ENCODE measurements at places on chromosomes 7 and 10. TPM values are rescaled to one million over a fixed set of nuclear protein-coding genes. Genes with fewer than 3 reads are reported as not detected.

Gene UPP1
- total RNA-seq = 38.4 TPM

Gene SPDYE2
- not detected for total RNA-seq

Gene STAG3
- total RNA-seq = 0.16 TPM

Gene SLC26A5
- total RNA-seq = not detected

Gene GPER1
- total RNA-seq = 1.4 TPM

Gene VPS37D
- 5.8 TPM for total RNA-seq

Gene DLD
- total RNA-seq = 29.5 TPM

Gene DENND10
- 46.8 TPM for total RNA-seq

Gene PVRIG
- not detected for total RNA-seq

Gene SSC4D
- total RNA-seq = 1.7 TPM

Gene IFT22
- 19.1 TPM for total RNA-seq

Gene CALHM3
- not detected for total RNA-seq

Gene FEZF1
- total RNA-seq = not detected

Gene ODAD2
- 0.52 TPM for total RNA-seq

Gene TAS2R41
- not detected for total RNA-seq

Gene AMPH
- total RNA-seq = 2.8 TPM

Gene FRMD4A
- 21.5 TPM for total RNA-seq

Gene PILRA
- total RNA-seq = 4.4 TPM

Gene TMEM130
- total RNA-seq = 1.9 TPM

Gene CCDC136
- total RNA-seq = 3.1 TPM

Gene SGMS1
- 25.3 TPM for total RNA-seq

Gene ACSM6
- total RNA-seq = not detected

Gene HSPA12A
- 5.2 TPM for total RNA-seq

Gene CUZD1
- total RNA-seq = 0.13 TPM

Gene RNF32
- 1.4 TPM for total RNA-seq

Gene BICC1
- total RNA-seq = 37.6 TPM

Gene EMX2
- total RNA-seq = not detected

Gene CEP41
- total RNA-seq = 24.9 TPM

Gene OR6V1
- not detected for total RNA-seq

Gene GTPBP10
- 6.1 TPM for total RNA-seq

Gene BAIAP2L1
- 5.4 TPM for total RNA-seq

Measured in epithelial cell of alveolus of lung (primary cell).